RKO (cell line): ENCODE measurements at places on chromosomes 11 and 22.

DNA sequence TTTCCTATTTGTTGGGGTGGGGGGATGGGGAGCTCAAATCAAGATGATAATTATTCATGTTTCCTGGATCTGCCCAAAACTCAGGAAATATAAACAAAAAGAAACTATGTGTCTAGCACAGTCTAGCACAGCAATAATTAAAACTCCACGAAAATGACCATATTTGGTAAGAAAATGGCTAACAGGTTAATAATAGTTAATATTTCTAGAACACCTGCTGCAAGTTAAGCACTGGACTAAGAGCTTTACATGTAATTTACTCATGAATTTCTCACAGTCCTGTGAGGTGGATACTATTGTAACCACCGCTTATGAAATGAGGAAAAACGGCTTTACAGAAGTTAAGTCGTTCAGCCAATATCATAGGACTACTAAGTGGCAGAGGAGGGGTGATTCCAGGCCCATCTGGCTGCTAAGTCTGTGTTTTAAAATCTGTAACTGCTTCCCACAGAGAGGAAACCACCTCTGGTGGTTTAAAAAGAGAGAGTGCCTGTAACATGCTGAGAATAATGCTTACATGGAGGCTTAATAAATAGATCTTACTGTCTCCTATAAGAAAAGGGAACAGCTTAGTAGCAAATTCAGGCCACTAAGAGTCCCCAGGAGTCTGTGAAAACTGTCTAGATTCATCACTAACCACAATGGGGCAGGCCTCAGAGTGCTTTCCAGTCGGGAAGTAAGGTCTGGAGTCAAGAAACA lies 11.0 kb upstream of the AMOTL1 start:
- no peak for DNase-seq

GRCh38 chr22:37043828-37044538 lies 7.6 kb upstream of the KCTD17 start:
- peak; percentile 40 for DNase-seq

DNA sequence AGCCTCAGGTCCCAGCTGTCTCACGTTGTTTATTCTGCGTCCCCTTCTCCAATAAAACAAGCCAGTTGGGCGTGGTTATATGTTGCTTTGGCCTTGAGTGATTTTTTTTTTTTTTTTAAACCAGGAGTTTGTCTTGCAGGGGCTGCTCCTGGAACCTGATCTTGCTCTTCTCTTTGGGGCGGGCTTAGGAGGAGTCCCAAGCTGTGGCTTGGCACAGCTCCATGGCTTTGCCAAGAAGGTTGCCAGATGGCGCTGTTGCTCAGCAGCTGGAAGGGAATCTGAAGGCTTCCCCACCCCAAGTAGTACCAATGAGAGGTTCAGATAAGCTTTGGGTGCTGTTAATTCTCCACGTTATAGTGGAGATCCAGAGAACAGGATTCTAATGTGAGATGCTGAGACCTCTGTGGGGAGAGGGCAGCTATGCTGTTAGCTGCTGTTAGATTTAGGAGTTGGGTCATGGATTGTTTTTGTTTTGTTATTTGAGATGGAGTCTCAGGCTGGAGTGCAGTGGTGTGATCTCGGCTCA lies 2.0 kb upstream of the FERMT3 start:
- peak; percentile 90 for DNase-seq

GRCh38 chr22:49915610-49916009 lies 2.6 kb downstream of the ALG12 start:
- DNase-seq = no peak

DNA sequence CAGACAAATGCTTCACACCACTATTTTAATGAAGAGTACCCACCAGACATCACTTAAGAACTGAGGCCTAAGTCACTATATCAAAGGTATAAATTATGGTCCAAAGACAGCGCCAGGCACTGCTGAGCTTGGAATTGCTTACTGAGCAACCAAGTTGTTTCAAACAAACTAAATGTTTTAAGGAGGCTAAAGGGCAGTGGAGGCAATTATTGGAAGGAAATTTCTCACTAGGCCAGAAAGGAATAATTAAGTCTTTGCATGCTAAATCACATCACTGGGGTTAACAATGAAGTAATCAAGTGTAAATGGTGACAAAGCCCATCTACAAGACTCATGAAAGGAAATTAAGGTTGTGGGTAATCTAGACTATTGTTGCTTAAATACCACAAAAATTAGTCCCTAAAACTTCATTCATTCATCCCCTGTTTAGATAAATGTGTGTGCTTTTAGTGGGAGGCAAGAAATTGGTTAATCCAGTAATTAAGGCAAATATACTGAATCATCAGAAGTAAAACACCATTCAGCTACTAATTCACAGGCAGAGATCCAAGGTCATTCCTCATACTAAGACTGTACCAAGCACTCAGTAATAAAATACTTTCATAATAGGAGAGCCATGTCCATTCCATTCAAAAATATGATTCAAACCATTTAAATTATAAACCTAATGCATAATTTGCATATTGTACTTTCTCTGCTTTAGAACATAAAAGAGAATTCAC lies 21.2 kb downstream of the LGR4 start:
- no peak for DNase-seq

- no peak for DNase-seq
Observed at GRCh38 chr11:108324587-108324986, 101.7 kb downstream of the ATM start.

DNA sequence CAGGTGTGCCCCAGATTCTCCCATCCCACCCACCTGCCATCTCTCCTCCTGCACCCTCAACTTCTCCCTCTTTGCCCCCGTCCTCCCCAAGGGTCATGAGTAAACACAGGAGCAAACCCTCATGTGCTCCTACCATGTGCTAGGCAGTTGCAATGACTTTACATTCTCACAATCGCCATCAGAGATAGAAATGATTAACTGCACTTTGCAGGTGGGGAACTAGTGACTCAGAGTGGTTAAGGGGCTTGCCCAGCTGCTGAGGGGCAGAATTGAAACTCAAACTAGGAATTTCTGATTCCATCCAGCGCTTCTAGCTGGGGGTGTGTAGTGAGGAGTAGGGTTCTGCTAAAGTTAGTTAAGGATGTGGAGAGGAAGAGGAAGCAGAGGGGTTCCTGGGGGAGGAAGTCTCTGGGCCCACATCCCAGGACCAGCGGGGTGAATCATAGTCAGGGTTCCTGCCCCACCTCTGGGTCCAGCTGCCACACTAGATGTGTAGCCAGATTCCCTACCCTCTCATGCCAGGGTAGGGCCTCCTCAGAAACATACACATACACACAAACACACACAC lies 16.0 kb upstream of the PRG2 start:
- DNase-seq = no peak

DNA sequence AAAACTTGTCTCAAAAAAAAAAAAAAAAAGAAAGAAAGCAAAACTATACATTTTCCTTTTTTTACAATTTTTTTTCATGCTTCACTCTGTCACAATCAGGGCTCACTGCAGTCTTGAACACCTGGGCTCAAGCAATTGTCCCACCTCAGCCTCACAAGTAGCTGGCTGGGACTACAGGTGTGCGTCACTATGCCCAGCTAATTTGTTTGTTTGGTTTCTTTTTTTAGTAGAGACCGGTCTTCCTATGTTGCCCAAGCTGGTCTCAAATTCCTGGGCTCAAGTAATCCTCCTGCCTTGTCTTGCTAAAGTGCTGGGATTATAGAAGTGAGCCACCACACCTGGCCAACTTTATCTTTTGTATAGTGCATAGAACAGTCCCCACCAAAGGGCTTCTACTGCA lies 15.0 kb upstream of the CXCR5 start:
- DNase-seq = no peak

- DNase-seq = no peak
Observed at GRCh38 chr11:36109850-36110606, 166.2 kb downstream of the LDLRAD3 start.

- no peak for DNase-seq
Observed at GRCh38 chr11:100778166-100778785, 91.2 kb downstream of the ARHGAP42 start.

- DNase-seq = no peak
Observed at GRCh38 chr22:23325183-23325582, 144.9 kb downstream of the BCR start.

DNA sequence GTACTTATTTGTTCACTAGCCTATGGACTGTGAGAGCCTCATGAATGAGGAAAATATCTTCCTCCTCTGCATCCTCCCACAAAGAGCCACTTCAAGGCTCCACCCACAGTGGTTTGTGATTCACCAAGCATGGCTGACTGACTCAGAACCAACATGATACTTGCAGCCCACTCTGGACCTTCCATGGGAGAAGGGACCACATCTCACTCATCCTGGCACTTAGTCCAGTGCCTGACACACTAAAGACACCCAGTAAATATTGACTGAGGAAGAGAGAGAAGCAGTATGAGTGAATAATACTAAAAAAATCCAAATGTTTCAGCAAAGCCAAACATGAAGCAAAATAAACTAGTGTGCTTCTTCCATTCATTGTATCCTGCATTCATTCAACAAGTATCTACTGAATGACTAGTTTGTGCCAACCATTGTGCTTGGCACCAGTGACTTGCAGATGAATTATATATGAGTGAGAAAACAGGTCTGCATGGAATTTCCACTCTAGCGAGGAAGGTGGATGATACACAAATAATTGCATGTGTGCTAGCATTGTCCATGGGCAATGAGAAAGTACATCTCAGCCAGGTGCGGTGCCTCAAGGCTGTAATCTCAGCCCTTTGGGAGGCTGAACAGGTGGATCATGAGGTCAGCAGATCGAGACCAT lies 54.9 kb upstream of the BLID start:
- peak; percentile 71 for DNase-seq

- no peak for DNase-seq
Observed at GRCh38 chr22:32707971-32708370, 93.5 kb upstream of the TIMP3 start.

GRCh38 chr22:25680956-25681355 lies 61.0 kb upstream of the MYO18B start:
- DNase-seq = peak; percentile 20

- no peak for DNase-seq
Observed at GRCh38 chr22:49601614-49602321, 225.9 kb downstream of the BRD1 start.

DNA sequence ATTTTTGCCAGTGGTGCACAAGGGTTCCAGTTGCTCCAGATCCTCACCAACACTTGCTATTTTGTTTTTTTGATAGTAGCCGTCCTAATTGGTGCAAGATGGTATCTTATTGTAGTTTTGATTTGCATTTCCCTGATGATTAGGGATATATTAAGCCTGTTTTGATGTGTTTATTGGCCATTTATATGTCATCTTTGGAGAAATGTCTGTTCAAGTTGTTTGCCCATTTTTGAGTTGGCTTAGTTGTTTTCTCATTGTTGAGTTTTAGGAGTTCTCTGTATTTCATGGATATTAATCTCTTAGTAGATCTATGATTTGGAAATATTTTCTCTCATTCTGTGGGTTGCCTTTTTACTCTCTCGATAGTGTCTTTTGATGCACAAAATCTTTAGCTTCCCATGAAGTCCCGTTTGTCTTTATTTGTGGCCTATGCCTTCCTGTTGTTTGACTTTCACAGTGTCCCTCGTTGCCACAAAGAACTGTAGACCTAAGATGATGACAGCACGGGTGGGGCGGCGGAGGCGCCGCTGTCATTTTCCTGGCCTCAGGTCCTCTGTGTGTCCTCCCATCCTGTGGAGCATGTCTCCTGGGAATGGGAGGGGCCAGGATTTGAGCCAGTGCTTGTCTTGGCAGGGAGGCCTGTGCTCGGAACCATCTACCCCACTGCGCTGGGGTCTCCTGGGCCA lies 33.5 kb downstream of the LRP5 start:
- DNase-seq = no peak

DNA sequence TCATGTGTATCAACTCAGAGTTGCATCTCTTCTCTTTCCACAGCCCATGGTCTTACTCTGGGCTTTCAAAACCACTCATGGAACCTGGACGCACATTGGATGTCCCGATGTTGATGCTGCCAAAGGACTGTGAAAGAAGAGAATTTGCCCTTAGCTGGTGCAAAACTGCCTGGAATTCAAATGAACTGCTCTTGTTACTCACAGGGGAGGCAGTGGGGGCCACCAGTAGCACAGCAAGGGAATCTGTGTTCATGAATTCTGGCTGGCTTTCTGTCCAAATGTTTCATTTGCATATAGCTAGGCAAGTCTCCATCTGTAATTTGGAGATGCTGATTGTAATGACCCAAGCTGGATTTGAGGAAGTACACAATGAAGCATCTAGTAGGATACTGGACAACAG lies 24.9 kb downstream of the LMO2 start:
- no peak for DNase-seq

DNA sequence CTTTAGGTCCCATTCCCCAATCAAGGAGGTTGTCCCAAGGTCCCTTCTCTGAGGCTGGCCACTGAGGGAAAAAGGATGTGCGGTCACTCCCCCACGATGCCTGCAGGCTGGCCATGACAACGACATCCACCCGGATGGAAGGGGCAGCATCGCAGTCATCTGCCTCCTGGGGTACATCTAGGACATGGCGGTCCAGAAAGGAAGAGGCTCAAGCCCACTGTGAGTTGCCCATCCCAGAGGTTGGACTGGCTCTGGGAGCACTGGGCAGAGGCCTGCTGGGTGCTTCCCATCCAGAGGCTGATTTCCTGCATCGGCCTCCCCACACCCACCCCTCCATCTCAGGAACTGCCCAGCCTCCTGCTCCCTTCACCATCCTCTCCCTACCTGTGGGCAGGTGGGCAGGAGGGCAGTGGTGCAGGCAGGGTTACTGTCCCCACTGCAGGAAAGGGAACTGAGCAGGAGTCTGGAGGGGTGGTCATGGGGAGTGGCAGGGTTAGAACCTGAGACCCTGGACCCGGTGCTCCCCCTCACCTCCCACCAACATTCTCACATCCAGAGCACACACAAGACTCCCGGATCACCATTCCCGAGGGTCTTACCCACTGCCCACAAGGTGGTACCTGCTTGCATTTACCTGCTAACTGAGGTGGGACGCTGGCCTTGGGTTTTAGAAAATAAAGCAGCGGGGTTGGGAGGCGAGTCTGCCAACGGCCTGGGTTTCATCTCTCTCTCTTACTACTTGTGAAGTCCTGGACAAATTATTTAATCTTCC lies 4.4 kb downstream of the RCE1 start:
- no peak for DNase-seq

DNA sequence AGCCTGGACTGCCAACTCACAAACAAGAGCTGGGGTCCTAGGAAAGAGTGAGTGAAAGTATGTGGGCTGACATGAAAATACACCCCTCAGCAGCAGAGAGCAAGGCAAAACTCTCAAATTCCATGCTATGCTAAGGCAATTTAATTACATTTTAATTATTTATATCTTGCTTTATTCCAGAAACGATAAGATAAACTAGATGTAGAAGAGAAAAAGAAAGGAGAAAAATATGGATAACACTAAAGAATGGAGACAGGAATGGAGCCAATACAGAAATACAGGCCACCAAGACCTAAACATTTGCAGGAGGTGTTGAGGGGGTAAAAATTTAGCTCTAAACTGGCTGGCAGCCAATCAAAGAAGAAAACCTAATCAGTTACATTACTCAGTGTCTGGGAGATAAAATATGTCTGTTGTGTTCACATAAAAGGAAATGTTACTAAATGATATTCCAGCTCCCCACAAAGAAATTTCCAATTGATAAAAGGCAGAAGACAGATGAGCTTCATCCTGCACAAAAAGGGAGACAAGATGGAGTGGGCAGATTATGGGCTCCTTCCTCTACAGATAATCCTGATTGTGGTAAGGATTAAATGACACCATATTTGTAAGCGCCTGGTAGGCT lies 223.5 kb upstream of the BLID start:
- DNase-seq = no peak

- DNase-seq = no peak
Observed at GRCh38 chr11:71189768-71190315, 62.5 kb downstream of the SHANK2 start.

- DNase-seq = no peak
Observed at GRCh38 chr11:86129740-86130540, 61.1 kb upstream of the PICALM start.
